Activated CD4-positive, CD25-positive, alpha-beta regulatory T cell treated with anti-CD3 and anti-CD28 coated beads, Interleukin-2, amount 50 U/mL, for 16 hours (primary cell): ENCODE measurements at places on chromosomes 1 and 21.

GRCh38 chr1:203649999-203650836 is 23.6 kb downstream of the ATP2B4 start:
- DNase-seq: no peak

- DNase-seq: no peak
These were observed 38.5 kb downstream of the ZBTB18 start for GRCh38 chr1:244089561-244089960.

DNA sequence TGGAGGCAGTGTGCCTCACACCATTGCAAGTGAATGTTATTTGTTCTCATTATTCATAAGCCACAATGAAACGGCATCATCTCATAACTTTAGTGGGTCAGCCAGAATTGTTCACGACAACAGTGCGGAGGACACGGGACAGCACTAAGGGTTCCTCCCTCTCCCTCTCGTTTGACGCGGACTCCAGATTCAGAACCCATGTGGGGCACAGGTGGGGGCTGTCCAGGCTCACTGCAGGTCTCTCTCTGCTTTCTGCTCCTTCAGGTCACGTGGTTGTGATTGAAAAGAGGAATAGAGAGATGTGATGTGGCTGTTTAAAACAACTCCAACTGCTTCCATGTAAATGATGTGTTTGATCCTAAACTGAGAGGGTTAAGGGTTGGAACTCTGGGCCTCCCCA is 13.5 kb downstream of the RUNX1 start:
- DNase-seq: no peak

DNA sequence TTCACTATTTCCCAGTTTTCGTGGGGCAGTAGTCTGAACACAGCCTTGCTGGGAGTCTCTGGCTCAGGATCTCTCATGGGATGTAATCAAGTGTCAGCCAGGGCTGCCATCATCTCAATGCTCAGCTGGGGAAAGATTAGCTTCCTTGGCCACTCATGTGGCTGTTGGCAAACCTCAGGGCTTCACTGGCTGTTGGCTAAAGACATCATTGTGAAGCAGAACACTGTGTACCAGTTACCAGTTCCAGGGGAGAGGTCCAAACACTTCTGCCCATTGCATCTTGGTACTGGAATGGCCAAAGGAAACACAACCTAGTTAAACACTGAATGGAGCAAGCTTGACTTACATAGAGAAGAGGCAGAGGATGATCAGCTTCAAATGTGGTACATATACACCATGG is 33.7 kb downstream of the AADACL4 start:
- DNase-seq: no peak

GRCh38 chr1:162145280-162145965 is 75.9 kb downstream of the NOS1AP start:
- DNase-seq: no peak

DNA sequence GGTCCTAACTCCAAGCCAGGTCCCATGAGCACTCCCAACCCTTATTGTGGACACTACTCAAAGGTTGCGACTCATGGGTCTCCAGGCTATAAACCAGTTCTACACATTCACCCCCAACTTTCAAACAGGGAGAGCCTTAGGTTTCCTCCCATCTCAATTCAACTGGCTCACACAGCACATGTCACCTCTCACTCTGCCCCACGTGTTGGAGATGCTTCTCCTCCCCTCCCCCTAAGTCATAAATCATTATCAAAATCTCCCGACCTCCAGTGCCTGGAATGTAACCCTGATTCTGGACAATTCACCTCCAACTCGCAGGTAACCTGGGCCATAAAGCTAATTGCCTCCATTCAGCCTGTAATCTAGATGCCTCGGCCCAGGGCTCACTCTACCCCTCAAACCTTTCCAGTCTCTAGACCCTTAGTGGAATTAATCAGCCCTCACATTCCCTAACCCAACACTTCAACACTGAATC is 595 bp downstream of the AK2 start:
- no peak for DNase-seq

- DNase-seq: no peak
These were observed 11.3 kb upstream of the SH3BGRL3 start for GRCh38 chr1:26268290-26269197.

GRCh38 chr1:109808703-109809102 is 45.0 kb upstream of the EPS8L3 start:
- no peak for DNase-seq

GRCh38 chr1:220696226-220696862 is 6.2 kb downstream of the C1orf115 start:
- no peak for DNase-seq

DNA sequence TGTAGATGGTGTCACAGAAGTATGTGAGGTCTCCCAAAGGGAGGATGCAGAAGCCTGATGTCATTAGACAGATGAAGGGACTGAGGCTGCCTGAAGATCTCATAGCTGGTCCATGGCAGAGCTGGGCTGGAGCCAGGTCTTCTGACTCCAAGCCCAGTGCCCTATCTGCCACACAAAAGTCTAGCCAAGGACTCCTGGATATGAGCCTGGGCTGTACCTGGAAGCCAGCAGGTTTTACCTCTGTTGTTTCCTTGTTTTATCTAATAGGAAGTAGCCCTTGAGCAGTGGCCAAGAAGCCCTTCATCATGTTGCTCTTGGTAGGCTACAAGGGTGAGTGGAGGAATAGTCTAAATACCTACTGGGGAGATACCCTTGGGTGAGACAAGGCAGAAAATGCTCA is 74.4 kb upstream of the SLC44A3 start:
- DNase-seq: no peak

GRCh38 chr1:59173721-59174120 is 123.2 kb upstream of the FGGY start:
- no peak for DNase-seq

GRCh38 chr1:221328371-221328770 is 413.5 kb downstream of the DUSP10 start:
- no peak for DNase-seq

DNA sequence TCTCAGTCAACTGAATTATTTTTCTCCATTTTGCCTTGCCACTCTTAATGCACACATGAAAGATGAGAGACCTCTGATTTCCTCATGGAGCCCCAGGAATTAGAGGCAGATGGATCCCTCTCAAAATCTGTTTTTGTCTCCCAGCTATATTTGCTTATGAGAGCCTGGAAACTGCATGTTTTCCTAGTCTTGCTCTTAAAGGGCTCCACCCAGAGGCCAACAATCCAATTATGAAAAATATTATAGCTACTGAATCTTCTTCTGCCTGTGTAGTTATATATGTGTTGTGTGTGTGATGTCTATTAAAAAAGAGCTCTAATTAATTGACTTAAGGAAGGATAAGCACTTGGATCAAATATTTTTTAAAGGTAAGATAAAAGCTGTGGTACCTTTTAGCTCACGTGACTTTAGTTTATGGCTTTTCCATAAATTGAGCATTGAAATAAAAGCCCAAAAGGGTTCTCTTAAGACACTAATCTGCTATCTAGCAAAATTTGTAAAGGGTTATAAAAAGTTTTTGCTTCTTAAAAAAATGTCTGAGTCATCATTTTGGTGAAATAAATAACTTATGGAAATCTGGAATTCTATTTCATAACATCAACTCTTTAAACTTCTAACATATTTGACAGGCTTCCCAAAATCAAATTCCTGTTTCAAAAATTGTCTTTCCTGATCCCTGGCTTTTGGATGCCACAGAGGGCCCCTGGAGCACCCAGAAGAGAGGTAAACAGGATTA is 31.2 kb upstream of the TSPEAR start:
- no peak for DNase-seq

DNA sequence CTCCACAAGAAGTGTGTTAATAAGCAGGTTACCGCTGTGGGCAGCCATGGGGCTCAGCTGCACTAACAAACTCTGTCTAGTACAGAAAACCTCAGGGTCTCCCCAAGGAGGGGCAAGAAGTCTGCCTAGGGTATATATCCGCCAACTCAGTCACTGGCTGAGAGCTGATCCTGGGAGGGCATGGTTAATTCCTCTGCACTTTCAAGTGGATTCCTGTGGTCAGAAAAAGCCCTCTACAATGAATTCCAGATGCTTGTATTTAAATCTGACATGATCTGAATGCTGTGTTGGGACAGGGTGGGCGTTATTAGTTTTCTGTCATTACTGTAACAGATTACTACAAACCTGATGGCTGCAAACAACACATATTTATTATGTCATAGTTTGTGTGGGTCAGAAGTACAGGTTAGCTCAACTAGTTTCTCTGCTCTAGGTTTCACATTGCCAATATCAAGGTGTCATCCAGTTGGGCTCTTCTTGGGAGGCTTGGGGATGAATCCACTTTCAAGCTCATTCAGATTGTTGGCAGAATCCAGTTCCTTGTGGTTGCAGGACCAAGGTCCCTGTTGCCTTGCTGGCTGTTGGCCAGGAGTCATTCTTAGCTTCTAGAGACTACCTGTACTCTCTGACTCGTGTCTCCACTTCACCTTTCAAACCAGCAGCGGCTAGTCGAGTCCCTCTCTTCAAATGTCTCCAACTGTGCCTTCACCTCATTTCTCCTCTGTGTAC is 8.0 kb upstream of the SELE start:
- DNase-seq: no peak

GRCh38 chr21:42395905-42396651 is at the start of gene TMPRSS3:
Gene TMPRSS3 (minus strand): TSS chr21:42396052. CDS start chr21:42395417, 635 bp downstream.
- no peak for DNase-seq

DNA sequence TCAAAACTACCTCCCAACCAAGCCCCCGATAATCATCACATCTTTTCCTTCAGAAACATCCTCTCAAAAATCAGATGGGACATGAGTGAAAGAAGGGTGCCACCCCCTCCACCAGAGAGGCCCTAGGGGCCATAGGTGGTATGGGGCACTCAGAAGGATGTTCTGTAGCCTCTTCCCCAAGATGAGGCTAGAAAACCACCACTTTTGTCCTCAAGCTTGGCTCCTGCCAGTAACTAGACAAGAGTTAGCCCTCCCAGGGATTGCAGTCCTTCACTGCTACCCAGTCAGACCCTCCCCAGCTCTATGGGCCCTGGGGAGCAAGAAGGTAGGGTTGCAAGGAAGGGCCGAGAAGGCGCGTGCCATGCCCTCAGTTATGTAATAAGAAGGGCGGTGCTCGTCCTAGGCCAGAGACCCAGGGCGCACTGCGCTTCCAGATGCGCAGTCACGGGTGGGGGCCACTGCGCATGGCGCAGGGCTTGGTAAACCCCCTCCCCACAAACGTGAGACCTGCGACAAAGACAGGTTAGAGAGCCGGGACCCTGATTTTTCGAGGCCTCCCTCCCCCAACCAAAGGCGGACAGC is 69.7 kb downstream of the CD46 start:
- no peak for DNase-seq

GRCh38 chr1:197944485-197944884 is 27.3 kb downstream of the LHX9 start:
- no peak for DNase-seq
